ENCODE measurements at places on chromosomes 11 and 22.

DNA sequence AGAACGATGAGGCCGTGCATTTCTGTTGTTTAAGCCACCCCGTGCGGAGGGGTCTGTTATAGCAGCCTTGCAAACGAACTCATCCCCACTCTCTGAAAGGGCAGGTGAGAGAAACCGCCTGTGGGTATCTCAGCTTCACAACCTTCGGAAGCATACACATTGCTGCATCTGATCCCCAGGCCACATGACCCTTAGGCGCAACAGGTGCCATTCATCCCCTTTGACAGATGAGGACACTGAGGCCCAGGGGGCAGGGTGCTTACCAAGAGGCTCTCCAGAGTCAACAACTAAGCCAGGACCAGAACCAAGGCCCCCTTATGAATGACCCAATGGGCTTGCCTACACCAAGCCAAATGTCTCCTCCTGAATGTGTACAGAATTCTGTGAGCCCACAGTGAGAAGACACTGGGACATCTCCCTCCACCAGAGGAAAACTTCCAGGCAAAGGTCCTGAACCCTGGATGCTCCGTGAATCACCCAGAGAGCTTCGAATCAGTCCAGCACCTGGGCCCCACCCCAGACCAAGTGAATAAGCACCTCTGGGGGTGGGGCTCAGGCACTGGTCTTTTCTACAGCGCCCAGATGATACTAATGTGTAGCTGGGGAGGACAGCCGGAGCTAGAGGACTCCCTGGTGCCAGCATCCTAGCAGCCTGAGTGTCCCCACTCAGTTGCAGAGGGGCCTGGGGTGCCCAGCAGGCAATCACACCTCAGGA, 83.2 kb downstream of the BUD13 start:
- DNase-seq: no peak

DNA sequence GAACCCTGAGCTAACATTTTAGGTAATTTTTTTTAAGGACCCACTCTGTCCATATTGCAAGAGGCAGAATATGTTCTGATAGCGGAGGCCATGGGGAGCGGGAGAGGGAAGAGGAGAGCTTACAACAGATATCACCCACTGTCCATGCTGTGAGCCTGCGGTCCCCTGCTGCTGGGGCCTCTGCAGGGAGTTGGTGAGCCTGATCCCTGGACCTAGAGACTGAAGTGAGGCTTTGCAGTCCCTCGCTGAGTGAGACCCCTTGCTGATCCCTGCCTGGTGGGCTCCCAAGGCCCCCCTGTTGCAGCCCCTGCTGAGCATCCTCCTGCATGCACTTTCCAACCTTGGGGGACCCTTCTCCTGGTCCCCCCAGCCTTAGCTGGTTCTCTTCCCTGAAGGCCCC, 12.5 kb downstream of the MIF start:
- no peak for DNase-seq

- no peak for DNase-seq
Measured at GRCh38 chr11:82671451-82671850, 62.2 kb downstream of the FAM181B start.

DNA sequence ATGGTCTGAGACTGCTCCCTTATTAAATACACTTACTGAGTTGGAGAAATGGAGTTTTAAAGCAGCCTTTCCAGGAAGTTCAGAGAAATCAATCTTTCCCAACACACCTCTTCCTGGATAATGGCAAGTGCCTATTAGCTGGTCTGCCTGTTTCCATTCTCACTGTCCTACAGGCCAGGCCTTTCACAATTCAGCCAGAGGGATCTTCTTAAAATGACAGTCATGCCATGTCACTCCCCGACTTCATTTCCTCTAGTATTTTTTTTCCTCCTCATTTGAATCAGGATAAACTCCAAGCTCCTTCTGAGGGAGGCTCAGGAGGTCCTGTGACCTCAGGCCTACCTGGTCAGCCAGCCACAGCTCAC, 62.6 kb downstream of the FDX1 start:
- no peak for DNase-seq

GRCh38 chr11:130705670-130706421, 210.4 kb downstream of the SNX19 start:
- DNase-seq: no peak

- no peak for DNase-seq
Measured at GRCh38 chr11:115501893-115502589, 2.2 kb downstream of the CADM1 start.

DNA sequence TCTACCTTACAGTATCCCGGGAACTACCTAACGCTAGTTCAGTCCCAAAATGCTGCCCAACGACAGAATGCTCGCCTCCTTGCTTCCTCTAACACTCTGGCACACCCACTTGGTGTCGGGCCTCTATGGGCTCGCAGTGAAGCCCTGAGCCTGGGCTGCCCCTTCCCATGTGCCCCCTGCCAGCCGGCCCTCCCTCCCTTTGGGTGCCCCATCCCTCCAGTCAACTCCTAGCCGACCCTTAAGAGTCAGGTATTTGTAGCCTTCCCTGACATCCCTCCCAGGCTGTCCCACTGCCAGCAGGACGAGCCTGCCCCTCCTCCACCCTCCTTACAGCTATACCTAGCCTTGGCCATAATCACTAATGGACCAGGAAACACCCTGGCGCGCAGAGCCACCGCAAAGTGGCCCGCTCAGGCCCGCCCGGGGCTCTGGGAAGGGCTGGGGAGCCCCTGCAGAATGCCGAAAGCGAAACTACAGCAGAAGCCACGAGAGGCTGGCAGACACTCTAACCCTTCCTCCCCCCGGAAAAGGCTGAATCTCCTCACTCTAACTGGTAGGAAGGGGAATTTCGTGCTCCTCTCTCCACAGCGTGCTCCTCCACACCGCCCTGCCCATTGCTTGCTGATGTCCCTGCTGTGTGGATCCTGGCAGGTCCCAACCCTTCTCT, 8.2 kb downstream of the CBX7 start:
- no peak for DNase-seq

DNA sequence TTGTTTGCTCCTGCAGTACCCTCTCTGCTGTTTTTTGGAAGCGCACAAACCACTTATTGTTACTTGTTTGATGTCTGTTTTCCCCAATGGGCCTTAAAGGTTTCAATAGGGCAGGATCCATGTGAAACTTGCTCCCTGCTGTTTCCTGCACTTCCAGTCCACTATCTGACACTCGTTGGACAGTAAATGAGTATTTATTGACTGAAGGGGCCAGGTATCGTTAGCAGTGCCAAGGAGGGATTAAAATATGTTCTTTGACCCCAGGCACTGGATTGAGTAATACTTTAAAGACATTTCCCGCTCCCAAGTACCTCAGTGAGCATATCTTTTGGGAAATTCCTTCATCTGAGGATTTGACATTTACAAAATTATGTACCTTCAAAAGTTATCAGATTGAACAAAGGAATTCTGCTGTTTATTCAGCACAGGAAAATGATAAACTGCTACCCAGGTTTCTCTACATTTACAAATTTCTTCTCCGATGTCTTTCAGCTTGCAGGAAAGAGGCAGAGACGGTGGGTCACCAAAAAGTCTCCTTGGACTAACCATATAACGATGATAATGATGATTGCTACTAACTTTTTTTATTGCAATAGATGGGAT, 23.3 kb upstream of the OR9Q2 start:
- DNase-seq: no peak

- DNase-seq: no peak
Measured at GRCh38 chr22:32799496-32799895, 2.0 kb upstream of the TIMP3 start.

GRCh38 chr22:26751217-26751616, 93.8 kb downstream of the MIAT start:
- no peak for DNase-seq

DNA sequence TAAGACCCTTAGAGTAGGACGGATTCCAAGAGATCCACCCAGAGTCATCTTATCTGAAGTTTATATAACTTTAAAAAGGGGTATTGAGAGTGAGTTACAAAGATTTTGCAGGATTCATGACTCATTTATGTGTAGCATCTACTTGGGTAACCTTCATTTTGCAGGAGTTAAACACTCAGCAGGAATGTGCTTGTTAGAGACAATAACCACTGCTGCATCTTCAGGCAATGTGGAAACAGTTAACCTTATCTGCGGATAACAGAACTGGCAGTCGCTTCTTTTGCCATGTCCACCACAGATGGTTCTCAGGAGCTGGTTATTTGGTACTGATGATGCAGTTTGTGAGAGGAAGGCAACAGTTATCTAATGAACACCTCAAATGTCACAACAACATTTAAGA, 417.9 kb upstream of the DDI1 start:
- no peak for DNase-seq

- DNase-seq: no peak
Measured at GRCh38 chr11:82733444-82734119, at the start of gene FAM181B. Gene FAM181B (minus strand): TSS chr11:82733864. CDS start chr11:82733729, 135 bp downstream.

DNA sequence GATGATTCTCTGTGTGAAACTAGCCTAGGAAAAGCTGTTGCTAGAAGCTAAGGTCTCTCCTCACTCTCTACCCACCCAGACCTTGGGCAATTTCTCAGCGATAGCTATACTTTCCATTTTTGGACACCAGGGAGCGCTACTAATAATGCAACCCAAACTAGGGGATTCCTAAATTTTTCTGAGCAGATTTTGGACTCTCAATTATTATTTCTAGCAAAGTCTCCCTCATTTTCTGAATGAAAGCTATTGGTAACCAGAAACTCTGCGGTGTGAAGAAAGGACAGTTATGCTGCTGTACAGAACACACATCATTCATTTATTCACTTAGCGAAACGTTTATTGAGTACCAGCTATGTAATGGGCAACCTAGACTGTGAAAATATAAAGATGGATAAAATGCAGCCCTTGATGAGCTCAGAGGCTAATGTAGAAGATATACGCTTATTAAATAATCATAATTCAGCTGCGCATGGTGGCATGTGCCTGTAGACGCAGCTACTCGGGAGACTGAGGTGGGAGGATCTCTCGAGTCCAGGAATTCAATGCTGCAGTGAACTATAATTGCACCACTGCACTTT, 6.1 kb upstream of the STIM1 start:
- no peak for DNase-seq

GRCh38 chr11:7555052-7555699, 41.4 kb downstream of the PPFIBP2 start:
- no peak for DNase-seq

- no peak for DNase-seq
Measured at GRCh38 chr11:75858613-75859012, 43.6 kb downstream of the UVRAG start.

GRCh38 chr11:31810779-31811647, at the start of gene PAX6:
Gene PAX6 (minus strand): TSS chr11:31811322. CDS start chr11:31806411, 4,911 bp downstream.
- no peak for DNase-seq

DNA sequence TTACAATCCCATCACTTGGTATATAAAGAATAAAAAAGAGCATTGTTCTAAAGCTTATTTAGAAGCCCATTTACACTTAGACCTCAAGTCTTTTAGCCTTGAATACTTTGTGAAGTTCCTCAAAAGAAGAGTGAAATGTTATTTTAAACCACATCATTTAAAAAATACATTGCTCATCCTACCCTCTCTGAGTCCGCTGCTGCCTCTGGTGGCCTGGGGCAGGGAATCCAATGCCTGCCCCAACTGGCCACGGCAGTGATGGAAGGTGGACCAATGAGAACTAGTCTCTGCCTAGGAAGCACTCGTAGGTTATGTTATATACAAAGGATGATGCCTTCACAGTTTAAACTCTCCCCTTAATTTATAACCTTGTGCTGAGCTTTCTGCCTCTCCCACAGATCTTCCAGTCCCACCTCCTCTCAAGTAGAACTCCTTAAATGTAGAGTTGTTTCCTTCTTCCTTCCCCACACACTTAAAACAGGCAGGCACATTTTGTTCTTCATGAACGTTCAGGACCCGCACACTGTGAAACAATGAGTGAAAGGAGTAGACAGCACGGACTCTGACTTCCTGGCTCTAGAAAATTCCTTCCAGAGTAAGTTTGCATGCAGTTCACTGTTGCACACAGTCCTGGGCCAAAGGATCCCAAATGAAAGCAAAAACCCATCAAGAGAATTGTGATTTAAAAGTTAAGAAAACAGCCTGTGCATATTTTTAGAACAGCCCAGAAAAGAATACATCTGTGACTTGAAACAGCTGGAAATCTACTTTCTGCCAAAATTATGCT, 167.8 kb downstream of the RRAS2 start:
- DNase-seq: no peak
